ENCODE measurements at places on chromosomes 4 and X.

DNA sequence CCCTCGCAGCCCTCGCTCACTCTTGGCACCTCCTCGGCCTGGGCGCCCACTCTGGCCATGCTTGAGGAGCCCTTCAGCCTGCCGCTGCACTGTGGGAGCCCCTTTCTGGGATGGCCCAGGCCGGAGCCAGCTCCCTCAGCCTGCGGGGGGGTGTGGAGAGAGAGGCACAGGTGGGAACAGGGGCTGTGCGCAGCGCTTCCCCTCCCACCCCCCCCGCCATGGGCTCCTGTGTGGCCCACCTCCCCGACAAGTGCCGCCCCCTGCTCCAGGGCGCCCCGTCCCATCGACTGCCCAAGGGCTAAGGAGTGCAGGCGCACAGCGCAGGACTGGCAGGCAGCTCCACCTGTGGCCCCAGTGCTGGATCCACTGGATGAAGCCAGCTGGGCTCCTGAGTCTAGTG lies 220.2 kb downstream of the STPG2 start:
- DNase-seq, result no peak

DNA sequence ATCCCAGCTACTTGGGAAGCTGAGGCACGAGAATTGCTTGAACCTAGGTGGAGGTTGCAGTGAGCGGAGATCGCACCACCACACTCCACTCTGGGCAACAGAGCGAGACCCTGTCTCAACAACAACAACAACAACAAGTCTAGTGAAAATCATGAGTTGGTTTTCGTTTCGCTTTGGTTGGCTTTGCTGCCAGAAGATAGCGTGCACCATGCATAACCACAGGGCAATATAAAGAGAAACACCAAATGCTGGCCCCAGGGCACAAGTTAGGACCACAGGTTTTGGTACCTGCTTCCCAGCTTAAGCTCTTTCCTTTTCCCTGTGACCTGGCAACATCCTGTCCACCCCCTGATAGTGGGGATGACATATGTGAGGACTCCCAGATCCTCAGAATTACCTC lies 21.5 kb upstream of the HMGB3 start:
- DNase-seq, result no peak

DNA sequence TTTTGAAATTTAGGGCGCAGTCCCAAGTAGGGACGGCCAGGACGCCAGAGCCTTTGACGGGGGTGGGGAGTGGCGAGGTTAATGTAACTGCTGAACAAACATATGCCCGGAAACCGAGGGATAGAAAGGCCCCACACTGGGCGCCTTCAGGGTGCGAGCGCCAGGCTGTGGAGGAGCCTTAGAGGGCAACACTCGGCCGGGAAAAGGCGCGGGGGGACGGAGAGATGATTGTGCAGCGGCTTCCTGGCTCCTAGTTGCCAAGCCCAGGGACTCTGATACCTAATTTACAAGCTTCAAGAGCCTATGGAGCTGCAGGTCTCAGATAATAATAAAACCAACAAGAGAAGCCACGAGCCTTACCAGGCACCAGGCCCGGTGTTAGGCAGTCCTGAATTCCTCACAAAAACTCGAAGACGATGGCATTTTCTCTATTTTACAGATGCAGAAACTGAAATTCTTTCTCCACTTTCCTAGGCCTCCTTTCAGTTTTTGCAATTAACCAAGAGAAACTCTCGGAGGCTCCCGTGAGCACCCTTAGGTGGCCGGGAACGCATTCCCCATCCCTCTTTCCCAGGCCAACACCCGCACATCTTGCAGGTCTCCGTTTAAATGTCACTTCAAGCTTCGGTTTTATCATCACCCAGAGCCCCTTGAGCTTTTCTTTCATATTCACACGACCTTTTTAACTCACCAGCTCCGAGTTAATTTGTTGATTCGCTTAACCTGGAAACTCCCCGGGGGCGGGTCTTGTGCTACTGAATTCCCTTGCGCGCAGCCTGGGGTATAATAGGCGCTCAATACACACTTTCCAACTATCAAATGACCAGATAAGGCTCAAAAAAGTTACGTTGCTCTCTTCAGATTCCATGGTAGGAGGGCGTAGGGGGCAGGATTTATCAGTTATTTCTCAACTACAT lies 6.4 kb upstream of the GSX2 start:
- peak; percentile 59 for DNase-seq

DNA sequence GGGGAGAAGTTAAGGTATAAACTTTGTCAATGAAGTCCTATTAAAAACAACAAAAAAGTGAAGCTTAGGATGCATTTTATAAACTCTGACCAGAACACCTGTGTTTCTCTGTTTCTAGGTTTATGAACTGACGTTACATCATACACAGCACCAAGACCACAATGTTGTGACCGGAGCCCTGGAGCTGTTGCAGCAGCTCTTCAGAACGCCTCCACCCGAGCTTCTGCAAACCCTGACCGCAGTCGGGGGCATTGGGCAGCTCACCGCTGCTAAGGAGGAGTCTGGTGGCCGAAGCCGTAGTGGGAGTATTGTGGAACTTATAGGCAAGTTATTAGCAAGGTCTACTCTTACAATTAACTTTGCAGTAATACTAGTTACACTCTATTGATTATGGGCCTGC lies 46.6 kb downstream of the HTT start:
- DNase-seq, result no peak
